ENCODE measurements at places on chromosomes 7 and 10. TPM values are rescaled to one million over a fixed set of nuclear protein-coding genes. Genes with fewer than 3 reads are reported as not detected.

The NPSR1 gene
- not detected for total RNA-seq

The ECHDC3 gene
- 5.7 TPM for total RNA-seq

The GPR26 gene
- not detected for total RNA-seq

The ITPRID1 gene
- total RNA-seq, result not detected

The DNAJC30 gene
- 13.1 TPM for total RNA-seq

The ACHE gene
- total RNA-seq, result 9.2 TPM

The SYNPO2L gene
- 0.11 TPM for total RNA-seq

The SORBS1 gene
- total RNA-seq, result 25.1 TPM

The C10orf67 gene
- total RNA-seq, result 0.11 TPM

The FFAR4 gene
- not detected for total RNA-seq

Data from mesothelial cell of epicardium (in vitro differentiated cells).